Naive thymus-derived CD8-positive, alpha-beta T cell (primary cell): ENCODE measurements at places on chromosomes 1 and 21.
A peak's percentile ranks its signal among the peaks of the same experiment; 100 is the strongest.

- H3K4me3 ChIP-seq: no peak overlapping the region
- no peaks in the 10 kb centered on the region for H3K27me3 ChIP-seq
- DNase-seq: no peak
- no peak overlapping the region for H3K27ac ChIP-seq
Measured at GRCh38 chr21:17343055-17343454, 169.8 kb upstream of the CXADR start.

DNA sequence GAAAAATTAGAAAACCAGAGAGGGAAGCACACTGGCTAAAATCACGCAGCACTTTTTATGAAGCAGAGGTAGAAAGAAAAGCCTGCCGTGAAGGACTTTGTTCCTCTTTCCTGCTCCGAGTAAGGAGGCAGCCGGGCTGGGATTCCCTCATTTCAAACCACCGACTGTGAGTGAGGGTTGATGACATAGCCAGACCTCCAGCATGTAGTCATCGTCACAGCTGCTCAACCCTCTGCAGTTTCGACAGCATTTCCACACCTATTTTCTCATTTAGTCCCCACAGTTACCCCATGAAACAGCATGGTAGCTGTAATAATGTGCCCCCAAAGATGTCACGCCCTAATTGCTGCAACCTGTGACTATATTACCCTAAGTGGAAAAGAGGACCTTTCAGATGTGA, 35.3 kb downstream of the FCRL5 start:
- peaks cover under 1% of the 10 kb centered on the region for H3K4me1 ChIP-seq
- H3K27me3 ChIP-seq: peaks cover 4% of the 10 kb centered on the region
- no peak overlapping the region for H3K27ac ChIP-seq
- no peaks in the 10 kb centered on the region for H3K36me3 ChIP-seq
- no peak overlapping the region for H3K4me3 ChIP-seq

DNA sequence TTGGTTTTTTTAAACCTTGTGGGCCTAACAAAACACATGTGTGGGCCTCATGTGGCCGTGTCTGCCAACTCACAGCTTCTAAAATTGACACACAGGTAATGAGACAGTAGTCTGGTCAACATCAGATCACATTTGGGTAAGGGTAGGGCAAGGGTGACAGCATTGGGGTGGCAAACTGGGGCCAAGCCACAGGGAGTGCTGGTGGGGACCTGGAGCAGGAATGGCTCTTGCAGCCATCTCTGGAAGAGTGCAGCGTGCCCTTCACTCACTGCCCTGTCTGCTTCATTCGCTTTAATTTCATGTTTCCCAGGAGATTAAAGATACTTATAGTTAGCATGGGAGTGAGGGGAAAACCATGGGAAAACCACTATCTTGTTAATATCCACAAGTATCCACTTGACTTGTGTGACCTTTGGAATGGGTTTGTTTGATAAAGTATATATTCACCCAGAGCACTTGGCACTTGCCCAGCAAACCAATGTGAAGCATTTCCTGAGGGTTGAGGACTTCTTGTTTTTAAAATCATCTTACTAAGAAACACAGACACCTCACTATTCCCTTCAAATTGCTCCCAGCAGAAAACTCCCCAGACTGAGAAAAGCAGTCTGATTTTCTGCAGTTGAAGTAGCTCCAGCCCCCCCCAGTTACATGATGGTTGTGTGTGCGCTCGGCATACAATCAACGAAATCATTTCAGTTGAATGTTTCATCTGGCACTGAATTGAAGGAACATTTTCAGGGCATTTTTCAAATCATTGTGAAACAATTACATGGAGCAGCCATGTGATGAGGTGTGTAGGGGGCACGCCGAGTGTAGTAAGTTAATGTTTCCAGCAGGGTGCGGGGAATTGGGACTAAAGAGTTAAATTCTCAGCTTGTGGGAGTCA, 175.7 kb downstream of the VPS13D start:
- peaks cover 33% of the 10 kb centered on the region for H3K36me3 ChIP-seq
- H3K4me1 ChIP-seq: peaks cover 6% of the 10 kb centered on the region
- H3K27me3 ChIP-seq: no peaks in the 10 kb centered on the region
- DNase-seq: no peak

- no peak overlapping the region for H3K27ac ChIP-seq
- H3K4me3 ChIP-seq: no peak overlapping the region
- peaks cover 5% of the 10 kb centered on the region for H3K4me1 ChIP-seq
- DNase-seq: no peak
- H3K27me3 ChIP-seq: no peaks in the 10 kb centered on the region
Measured at GRCh38 chr1:228293393-228293792, 85.5 kb downstream of the OBSCN start.

DNA sequence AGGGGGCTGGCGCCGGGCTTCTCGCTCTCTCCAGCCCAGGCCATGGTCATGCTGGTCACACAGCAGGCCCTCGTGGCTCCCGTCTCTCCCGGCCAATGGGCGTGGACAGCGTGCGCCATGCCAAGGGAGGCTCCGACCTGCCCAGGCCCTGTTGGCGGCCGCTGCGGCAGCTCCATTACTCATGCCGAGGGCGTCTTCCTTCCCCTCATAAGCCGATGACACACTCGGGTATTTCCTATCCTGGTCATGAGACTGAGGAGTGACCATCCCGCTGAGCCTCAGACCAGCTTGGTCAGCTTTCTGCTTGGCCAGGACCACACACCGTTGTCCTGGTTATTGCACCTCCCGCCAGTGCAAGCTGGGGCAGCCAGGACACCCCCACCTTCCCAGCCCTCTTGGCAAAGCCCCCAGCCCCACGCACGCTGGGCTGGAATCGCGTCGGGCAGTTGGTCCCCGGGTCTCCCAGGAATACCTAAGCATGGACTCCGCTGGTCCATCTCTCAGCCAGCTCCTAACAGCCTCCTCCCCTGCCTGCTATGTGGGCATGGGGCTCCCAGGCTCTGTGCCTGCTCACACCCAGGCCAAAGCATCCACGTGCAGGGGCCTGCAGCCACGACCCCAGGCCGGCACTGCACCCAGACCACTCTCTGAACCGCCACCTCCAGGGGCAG, 49.8 kb downstream of the ARHGEF16 start:
- no peaks in the 10 kb centered on the region for H3K4me1 ChIP-seq
- no peak for DNase-seq
- no peaks in the 10 kb centered on the region for H3K36me3 ChIP-seq
- no peak overlapping the region for H3K4me3 ChIP-seq
- no peaks in the 10 kb centered on the region for H3K27me3 ChIP-seq

DNA sequence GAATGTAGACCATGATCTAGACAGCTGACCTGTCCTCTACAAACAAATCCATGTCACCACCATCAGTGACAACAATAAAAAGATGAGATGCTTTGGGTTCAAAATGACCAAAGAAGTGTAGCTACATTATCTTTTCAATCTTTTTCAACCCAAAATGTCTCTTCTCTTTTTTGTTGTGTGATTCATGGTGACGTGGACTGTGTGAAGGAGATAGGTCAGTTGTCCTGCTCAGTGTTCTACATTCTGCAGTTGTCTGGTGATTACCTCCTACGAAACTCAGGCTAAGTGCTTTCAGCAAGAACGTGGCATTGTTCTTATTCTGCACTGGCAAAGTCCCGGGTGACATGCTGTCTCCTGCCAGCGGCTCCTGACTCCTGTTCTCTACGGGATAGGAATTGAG, 73.1 kb downstream of the PRKAB2 start:
- no peaks in the 10 kb centered on the region for H3K36me3 ChIP-seq
- H3K4me1 ChIP-seq: peaks cover 8% of the 10 kb centered on the region
- no peak for DNase-seq
- H3K4me3 ChIP-seq: peak overlapping the region; percentile 23

DNA sequence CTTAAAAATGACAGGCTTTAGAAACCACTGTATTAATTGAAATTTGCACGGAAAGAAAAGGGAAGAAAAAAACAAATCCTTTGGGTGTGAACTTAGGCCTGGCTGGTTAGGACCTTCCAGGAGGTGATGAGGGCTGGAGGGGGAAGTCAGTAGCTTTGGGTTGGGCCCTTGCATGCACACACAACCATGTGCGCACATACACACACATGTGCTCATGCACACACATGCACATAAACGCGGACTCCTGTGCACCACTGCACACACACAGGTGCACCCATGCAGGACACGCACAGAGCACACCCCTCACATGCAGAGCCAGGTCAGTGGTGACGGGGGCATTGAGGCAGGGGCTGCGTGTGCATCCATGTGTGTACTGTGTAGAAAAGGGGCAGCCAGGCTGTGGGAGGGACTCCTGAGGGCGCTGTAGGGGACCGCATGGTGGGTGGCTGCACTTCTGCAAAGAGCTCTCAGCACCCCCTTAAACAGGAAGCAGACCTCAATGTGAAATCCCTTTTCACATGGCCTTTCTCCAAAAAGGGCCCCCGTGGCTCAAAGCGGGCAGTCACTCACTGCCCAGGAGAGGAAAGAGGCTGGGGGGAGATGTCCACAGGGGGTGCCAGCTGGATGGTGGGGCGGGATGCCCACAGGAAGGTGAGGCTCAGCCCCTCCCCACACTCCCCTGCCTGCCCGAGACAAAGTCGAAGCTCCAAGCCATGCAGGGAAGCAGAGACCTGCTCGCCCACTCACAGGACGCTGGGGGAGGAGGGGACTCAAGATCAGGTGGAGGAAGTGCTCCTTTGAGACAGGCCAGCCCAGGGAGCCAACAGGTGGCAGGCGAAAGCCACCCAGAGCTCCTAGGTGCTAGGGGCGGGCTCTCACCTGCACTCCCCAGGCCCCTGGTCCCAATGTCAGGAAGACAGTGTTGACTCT, 95.2 kb downstream of the ITPKB start:
- H3K4me3 ChIP-seq: peak overlapping the region; percentile 72
- peak overlapping the region; percentile 92 for H3K27ac ChIP-seq
- H3K4me1 ChIP-seq: peaks cover 75% of the 10 kb centered on the region
- peaks cover 5% of the 10 kb centered on the region for H3K36me3 ChIP-seq
